T-helper 1 cell (primary cell): ENCODE measurements at places on chromosomes 13 and 19.
A peak's percentile ranks its signal among the peaks of the same experiment; 100 is the strongest.

- DNase-seq: no peak
Measured at GRCh38 chr13:33252135-33252534, 33.4 kb downstream of the STARD13 start.

DNA sequence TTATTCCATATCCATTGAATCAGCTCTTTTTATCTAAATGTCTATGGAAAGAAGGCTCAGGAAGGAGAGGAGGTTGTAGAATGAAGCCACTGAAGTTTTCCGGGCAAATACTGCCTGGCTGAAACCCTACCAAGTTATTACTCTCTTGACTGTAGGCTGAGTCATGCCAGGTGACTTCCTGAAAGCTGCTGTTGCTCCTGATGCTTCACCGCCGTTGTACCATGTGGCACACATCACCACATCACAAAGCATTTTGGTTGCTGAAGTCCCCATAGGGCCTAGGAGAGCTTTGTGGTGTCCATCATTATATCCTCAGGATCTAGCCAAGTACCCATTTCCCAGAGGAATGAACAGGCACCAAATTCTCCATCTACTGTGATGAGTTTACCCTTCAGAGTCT lies 11.1 kb upstream of the TDRD12 start:
- no peak for DNase-seq

- DNase-seq: no peak
Measured at GRCh38 chr13:76994281-76994680, 2.4 kb downstream of the CLN5 start.

DNA sequence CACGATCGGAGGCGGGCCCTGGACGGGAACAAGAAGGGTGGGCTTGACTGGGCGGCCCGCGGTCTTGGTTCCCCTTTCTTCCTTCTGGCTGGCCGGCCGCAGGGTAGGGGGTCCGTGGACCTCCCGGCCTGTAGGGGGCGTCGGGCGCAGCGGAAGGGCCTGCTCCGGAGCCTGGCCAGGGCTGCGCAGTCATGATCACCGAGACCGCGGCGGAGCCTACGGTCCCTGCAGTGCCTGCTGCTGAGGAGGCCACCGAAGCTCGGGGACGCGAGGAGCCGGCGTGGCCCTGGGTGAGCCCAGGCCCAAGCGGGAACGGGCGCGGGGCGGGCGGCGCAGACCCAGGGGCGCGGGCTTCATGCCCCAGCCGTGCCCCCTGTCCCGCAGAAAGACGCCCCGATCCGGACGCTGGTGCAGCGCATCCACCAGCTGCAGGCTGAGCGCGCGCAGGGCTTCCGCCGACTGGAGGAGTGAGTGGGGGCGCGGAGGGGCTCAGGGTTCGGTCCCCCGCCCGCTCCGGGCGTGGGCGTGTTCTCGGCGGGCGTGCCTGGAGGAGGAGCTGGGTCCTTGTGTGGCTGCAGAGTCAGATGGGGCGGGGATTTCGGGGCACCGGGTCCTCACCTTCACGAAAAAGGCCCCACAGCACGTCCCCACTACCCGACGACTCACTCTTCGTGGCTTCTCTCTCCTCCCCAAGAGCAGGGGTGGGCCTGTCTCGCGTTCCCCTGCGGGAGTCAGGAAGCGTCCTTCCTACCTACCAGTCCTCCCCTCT lies at the start of gene REX1BD:
Gene REX1BD, plus strand, starts transcription at position 188 of the 769 bp plus-strand sequence. Its CDS starts 4 bp downstream, at position 192.
- DNase-seq: peak; percentile 83

DNA sequence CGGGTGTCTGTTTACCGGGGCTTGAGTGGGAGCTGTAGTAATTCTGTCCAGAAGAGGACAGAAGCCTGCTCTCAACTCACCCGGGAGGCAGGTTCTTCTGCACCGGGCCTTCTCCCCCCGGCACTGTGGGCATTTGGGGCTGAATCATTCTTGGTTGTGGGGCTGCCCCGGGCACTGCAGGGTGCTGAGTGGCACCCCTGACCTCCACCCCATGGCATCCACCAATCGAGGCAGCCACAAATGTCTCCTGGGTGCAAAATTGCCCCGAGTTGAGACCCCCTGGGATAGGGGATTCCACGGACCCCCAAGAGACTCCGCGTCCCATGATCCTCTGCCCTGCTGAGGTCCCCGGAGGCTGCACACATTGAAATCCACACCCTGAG lies 68.8 kb downstream of the GNG7 start:
- no peak for DNase-seq

- no peak for DNase-seq
Measured at GRCh38 chr19:3370728-3371591, 4.6 kb downstream of the NFIC start.

GRCh38 chr13:98994896-98995295 lies 17.0 kb upstream of the DOCK9 start:
- peak; percentile 14 for DNase-seq

DNA sequence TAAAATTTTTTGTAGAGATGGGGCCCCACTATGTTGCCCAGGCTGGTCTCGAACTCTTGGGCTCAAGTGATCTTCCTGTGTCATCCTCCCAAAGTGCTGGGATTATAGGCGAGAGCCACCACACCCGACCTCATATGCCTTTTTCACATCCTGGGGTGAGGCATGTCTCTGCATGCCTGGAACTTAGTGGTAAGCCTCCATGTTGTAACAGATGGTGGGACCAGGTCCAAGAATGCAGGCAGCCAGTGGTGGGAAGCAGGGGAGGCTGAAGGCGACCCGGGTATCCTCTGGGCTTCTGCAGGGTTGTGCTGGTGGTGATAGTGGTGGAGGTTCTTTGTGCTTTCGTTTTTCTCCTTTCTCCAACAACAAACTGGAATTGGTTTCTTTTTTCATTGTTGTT lies 30.1 kb upstream of the CCDC124 start:
- DNase-seq: no peak

- no peak for DNase-seq
Measured at GRCh38 chr13:110913322-110914080, 1.4 kb downstream of the ANKRD10 start.

DNA sequence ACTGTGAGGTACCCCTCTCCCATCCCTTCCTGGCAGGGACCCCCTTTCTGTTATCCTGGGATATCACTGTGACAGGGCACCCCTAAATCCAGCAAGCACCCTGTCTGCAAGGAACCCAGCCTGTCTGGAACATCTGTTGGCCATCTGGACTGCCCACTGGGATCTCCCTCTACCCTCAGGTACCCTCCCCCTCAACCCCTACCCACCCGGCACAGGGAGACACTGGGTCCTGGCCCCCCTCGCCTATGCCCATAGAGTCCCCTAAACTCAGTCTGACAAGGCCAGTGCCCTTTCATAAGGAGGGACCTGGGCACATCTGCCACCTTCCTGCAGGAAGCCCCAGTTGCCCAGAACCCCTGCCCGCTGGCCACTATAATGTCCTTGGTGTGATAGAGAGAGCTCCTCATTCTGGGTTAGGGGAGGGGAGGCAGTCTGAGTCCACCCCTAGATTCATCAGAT lies 2.8 kb upstream of the SLC27A5 start:
- no peak for DNase-seq

DNA sequence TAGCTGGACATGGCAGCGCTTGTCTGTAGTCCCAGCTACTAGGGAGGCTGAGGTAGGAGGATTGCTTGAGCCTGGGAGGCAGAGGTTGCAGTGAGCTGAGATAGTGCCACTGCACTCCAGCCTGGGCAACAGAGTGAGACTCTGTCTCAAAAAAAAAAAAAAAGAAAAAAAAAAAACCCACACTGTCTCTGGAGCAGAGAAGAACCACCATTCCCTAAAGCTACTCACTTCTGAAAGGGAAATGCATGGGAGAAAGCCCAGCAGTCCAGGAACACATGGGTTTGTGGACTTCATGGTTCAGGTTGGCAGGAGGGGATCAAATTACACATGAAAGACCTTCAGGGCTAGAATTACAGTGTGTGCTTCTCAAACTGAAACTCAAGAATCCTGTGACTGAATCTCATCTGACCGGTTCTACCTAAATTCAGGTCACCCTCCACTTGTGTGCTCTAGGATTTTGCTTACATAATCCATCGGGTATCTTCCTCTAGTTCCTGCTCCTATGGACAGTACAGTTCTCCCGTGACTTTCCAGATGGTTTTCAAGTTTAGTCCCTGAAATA lies 30.2 kb upstream of the CPB2 start:
- DNase-seq: no peak

DNA sequence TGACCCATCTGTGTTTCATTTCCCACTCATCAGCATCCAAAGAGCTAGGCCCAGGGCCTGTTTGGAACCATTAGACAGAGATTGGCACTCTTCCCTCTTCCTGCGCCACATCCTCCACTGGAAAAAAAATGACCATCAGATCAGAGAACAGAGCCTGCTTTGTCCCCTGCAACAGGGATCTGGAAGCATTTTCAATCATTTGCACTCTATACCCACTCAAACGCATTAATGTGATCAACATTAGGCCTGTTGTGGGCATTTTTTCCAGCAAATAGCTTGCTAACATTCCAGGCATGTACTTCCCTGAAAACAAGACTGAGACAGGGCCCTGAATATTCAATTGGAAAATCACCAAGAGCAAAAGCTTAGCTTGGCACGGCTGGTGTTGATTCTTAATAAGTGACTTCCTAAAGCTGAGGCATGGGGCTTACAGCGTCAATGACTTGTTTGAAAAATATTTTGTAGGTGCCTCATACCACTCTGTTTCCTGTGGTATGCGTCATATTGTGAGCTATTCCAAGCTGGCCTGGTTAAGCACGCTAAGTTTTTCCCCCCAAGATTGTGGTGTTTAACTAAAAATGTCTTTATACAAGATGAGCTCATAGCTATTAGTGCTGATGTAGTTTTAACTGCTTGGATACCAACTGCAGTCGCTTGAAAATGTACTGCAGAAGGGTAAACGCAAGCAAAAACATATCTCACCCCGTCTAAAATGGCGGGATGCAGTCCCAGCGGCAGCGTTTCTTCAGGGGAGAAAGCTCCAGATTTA lies 404.4 kb downstream of the SPRY2 start:
- DNase-seq: no peak

DNA sequence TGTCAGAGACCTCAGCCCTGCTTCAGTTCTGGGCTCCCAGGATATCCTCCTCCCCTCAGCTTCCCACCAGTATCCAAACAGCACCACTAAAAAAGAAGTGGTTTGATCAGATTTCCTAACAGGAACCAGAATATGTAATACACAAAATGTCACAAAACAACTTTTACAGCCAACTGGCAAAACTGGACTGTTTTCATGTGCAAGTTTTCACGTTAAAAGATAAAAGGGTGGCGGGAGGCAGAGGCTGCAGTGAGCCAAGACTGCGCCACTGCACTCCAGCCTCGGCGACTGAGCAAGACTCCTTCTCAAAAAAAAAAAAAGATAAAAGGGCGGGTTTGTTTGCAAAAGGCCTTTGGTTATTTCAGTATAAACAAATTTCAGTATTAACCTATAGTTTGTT lies 13.1 kb downstream of the PCID2 start:
- no peak for DNase-seq

DNA sequence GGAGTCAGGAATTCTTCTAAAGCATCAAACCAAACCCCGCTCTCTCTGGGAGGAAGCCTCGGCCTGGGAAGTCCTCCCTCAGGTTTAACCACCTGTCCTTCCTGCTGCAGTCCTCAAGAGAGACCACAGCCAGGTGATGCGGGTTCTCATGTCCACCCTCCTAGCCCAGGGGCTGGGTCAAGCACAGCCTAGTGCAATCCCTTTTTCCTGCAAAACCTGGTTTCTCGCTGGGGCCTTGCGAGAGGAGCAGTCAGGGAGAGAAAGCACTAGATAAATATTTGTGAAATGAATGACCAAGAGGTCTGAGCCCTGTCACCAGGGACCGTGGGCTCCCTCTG lies 2.4 kb downstream of the SLC8A2 start:
- no peak for DNase-seq

DNA sequence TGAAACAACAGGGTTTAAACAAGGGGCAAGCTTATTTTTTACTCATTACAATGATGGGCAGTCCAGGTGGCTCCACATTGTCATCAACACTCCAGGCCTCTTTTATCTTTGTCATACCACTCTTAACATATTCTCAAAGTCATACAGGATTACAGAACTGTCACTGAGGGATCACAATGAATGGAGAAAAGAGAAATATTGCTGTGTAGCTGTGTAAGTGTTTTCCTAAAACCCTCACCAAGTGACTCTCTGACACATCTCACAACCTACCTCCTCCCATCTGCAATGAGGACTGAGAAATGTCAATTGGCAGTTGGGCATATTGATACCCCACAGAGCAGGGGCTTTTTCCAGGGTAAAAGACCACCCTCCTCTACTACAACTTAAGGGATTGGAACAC lies 562.1 kb downstream of the TBC1D4 start:
- no peak for DNase-seq

- DNase-seq: no peak
Measured at GRCh38 chr13:110509478-110509926, 52.0 kb downstream of the RAB20 start.

DNA sequence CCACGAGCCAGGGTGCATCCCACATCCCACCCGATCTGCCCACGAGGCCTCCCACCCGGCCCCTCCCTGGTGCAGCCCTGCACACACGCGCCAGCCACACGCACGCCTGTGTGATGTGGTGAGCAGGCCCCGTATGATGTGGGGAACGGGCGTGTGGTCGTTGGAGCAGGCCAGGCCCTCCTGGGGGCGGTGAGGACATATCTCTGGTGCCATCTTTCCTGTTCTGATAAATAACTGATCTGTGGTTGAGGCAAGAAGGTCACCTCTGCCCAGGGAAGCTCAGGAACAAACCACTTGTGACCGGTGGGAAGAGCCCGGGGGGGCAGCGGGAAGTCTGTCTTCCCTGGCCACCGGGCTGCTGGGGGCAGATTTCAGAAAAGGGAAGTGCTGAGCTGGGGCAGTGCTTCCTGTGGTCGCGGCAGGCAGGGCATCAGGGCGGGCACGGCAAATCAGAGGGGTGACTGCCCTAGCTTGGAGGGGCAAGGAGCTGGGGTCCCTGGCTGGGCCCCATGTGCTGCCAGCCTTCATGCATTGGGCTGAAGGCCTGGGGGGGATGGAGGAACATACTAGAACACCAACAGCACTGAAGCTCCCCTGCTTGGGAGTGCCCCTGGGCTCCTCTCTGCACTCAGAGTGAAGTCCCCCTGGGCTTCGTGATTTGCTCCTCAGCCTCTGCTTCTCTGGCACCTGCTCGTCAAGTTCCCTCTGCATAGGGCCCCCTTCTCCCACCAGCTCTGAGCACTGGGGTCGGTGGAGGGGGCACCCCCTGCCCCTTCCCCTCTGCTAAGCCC lies 35.2 kb upstream of the SLC7A10 start:
- DNase-seq: no peak

DNA sequence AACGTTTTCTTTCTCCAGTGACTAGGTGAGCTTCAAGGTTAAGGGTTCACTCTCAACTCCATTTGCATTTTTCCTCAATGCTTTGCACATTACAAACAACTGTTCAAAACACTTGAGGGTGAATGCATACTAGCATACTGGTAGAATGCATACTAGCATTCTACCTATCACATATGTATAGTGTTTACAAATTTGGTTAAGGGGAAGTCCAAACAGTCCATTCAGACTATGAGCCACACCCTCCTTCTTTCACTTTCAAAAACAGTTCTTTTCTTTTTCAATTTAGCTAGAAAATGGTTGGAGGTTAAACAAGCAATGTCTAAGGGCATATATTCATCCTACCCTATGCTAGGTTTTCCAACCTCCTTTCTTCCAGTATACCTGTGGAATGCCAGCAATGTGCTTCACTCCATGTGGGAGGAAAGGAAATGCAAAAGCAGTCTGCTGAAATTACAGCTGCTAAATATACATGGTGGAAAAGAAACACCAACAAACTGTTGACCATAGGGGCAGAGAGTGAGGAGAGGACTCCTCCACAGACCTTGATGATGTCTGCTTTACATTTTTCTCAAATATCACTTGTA lies 102.6 kb downstream of the DOCK9 start:
- peak; percentile 59 for DNase-seq

- DNase-seq: peak; percentile 81
Measured at GRCh38 chr13:49606747-49607648, 21.3 kb upstream of the ARL11 start.
